ENCODE measurements at places on chromosomes 3 and 15. TPM values are rescaled to one million over a fixed set of nuclear protein-coding genes. Genes with fewer than 3 reads are reported as not detected.

DNA sequence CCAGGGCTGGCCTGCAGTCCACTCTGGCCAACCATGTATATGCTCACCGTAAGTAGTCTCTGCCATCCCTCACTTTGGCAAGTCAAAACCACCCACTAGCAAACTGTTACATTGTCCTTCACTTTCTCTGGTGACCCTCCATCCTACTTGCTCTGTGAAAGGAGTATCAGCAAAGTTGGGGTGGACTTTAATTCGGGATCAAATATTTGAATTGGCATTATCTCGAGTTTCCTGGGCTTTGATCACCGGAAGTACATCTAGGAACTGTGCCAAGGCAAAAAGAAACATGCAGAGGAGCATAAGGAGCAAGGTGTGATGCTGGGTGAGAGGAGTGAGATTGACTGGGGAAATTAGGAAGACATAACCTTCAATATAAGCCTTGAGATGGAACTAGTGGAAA, 188.9 kb upstream of the P2RY1 start:
- no peak for DNase-seq

DNA sequence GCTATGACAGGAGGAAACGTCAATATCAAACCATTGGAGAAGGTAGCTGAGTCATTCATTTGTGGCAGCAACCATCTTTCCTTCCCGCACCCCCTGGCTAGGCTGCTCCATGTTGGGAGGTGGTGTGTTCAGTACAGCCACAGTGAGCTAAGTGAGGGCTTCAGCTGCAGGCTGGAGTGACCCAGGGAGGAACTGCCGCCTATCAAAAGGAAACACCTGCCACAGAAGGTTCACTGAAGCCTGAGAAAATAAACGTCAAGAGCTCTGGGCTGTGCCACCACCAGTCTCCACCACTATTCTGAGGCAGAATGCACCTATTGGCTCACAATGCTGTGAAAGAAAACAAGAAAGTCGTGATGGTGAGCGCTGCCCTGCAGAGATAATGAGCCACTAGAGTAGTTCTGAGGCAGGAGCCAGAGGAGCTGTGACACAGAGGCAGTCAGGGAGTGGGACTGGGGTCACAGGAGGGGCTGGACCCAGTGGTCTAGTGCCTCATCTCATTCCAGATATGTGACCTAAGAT, 34.8 kb upstream of the CD47 start:
- DNase-seq = peak; percentile 80

DNA sequence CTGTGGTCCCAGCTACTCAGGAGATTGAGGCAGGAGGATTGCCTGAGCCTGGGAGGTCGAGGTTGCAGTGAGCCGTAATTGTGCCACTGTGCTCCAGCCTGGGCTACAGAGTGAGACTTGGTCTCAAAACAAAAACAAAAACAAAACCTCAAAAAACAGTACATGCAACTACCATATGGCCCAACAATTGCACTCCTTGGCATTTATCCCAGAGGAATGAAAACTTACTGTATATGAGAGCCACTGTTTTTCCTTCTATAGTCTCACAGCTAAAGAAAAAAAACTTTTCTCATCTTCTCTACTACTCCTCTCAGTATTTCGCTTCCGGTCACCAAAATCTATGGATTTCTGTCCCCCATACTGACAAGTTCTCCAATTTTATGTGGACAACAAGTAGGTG, 84.3 kb downstream of the FLNB start:
- no peak for DNase-seq

DNA sequence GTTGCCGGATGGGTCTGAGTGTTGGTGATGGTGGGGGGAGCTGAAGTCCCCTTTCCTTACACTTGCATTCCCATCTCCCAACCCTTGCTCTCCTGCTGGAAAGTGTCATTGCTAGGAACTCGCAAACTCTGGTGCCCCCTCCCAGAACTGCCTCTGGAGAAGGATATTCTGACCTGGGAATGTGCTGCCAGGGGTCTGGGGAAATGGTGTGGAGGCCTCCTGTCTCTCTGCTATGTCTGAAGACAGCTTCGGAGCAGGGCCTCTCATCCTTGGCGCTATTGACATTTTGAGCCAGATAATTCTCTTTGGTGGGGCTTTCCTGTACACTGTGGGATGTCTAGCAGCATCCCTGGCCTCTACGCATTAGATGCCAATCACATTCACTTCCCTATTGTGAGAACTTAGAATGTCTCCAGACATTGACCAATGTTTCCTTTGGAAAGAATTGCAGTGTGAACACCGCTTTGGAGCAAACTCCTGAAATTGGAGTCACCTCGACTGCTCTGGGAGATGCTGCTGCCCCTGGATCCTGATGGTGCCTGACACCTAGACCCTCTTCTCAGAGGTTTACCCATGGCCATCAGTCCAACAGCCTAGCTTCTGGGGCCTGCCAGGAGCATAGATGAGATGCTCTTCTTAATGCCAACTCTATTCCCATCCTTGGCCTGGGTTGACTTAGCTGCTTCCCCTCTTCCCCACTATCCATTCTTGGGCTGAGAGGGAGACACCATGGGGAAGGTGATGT, 2.2 kb upstream of the KY start:
- no peak for DNase-seq

The DUOXA2 gene
- not detected for total RNA-seq

The LYZL4 gene
- total RNA-seq = not detected

DNA sequence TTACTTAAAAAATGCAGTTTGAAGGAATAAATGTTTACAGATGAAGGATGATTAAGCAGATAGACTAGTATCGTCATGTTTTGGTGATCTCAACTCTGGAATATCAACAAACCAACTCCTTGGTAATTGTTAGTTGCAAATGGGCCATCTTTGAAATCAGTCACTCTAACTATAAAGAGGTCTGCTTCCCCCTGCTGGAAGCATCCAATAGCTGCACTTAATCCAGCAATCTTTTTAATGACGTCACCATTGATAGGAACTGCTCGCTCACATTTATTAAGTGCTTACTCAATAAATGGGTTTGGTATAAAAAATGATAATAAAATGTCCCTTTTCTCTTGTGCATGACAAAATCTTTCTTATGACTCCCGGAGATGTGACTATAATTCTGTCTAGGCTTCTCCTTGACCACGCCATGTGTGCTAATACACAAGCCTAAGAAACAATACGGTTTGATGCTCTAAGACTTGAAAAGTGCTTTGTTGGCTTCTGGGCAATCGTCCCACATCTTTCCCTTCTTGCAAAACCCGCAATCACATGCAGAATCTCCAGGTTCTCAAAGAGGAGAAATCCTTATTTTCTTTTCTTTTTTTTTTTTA, 227.6 kb upstream of the POU1F1 start:
- no peak for DNase-seq

The NR2E3 gene
- total RNA-seq = not detected

DNA sequence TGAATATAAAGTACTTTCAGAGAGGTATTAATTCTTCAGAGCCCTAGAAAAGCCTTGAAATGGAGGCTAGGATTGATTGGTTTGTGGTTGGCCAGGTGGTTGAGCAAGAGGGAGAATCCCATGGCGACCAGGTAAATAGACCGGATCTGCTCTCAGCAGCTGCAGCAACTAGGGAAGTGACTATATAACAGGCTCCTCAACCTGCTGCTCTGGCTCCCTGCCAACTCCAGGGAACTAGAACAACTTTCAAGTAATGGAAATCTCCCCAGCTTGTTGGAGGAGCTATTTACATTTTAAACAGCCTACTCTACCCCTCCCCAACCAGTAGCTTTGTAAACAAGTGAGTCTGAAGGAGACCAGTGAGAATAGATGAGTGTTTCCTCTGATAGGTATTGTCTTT, 121.8 kb upstream of the CADM2 start:
- DNase-seq = no peak

- no peak for DNase-seq
Observed at GRCh38 chr3:9765865-9766264, 3.9 kb downstream of the CAMK1 start.

DNA sequence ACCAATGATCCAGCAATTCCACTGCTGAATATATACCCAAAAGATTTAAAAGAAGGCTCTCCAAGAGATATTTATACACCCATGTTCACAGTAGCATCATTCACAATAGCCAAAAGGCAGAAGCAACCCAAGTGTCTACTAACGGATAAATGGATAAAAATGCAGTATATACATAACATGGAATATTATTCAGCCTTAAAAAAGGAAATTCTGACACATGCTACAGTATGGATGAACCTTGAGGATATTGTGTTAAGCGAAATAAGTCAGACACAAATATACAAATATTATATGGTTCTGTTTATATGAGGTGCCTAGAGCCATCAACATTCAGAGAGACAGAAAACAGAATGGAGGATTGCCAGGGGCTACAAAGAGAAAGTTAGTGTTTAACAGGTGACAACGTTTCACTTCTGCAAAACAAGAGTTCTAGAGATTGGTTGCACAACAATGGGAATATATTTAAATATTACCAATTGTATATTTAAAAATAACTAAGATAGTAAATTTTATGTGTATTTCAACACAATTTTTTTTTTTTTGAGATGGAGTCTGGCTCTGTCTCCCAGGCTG, 69.4 kb downstream of the STAG1 start:
- no peak for DNase-seq

DNA sequence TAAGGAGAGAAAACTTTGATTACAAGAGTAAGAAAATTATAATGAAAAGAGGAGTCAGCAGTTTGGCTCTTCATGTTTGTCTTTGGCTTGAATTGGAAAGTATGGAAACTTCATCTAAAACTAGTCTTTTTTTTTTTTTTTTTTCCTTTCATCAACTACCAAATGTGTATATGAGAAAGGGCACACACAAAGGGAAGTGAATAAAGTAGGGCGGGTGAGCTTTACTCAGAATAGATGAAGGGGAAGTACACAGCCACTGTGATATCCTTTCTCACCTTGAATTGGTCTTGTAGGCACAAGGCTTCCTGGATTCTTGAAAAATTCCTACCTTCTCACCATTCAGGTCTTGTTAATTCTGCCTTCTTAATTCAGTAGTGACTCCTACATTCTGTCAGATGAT, 652.3 kb upstream of the KCNMB2 start:
- DNase-seq = no peak

The HRG gene
- not detected for total RNA-seq

DNA sequence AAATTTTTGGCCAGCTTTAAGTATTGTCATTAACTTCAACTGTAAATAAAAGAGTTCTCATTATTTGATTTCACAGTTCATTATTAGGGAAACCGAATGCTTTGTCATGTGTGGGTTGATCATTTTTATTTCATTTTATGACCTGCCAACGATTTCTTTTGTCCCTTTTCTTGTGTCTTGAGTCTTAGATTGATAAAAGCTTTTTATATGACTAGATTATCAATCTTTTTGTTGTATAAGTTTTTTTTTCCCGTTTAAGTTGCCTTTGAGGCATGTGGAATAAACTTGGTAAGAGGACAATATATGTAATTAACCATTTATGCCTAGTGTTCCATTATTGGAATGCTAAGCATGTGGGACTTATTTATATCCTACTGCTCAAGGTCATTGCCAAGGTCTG, 62.8 kb downstream of the ATP2C1 start:
- no peak for DNase-seq

DNA sequence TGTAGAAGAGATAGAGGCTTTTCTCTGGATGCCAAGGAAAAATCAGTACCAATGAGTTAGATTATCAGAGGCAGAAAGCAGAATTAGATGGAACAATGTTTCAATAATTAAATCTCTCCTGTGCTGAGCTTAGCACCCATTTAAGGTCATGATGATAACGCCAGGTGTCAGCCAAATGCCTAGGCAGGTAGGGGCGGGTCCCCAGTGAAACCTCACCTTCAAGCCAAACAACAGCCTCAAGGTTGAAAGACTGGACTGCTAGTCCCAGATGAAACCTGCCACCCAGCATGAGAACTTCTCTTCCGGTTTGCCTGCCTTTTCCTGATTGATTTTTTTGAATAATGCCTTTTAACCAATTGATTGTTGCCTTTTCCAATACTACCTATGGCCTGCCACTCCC, 363.0 kb downstream of the PLOD2 start:
- no peak for DNase-seq
